Breast epithelium (tissue), 4 donors: ENCODE measurements at places on chromosomes 5 and 9.

- no peak for DNase-seq
Measured at GRCh38 chr5:124252191-124252638, 494.2 kb downstream of the ZNF608 start.

- DNase-seq, result no peak
Measured at GRCh38 chr5:134540747-134541733, 15.6 kb downstream of the JADE2 start.

DNA sequence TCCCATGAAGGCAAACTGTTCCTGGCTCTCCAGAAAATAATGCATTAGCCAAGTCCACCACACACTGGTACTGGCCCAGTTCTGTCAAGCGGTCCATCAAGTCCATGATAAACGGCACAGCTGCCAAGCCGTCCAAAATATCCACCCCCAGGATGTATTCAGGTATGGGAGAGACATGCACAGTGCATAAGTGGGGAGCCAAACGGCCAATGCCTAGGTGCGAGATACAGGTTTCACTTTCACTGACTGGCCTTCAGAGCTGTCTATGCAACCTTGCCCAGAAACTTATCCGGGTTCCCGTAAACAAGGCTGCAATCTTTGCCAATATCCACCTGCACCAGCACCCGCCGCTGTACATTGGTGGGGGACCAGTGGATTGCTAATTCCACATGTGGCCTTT lies 795.8 kb downstream of the EFNA5 start:
- DNase-seq, result no peak

- DNase-seq, result no peak
Measured at GRCh38 chr5:131745703-131746102, 51.1 kb downstream of the FNIP1 start.

DNA sequence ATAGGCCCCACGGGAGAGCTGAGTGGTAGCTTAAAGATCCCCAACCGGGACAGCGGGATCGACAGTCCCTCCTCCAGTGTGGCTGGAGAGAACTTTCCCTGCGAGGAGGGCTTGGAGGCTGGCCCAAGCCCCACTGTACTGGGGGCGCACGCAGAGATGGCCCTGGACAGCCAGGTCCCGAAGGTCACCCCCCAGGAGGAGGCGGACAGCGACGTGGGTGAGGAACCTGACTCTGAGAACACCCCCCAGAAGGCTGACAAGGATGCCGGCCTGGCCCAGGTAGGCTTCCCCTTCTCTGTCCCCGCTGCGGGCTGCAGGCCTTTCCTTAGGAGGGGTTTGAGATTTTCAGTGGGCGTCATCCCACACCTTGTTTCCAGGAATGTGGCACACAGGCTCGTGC lies 29.1 kb downstream of the FGD3 start:
- no peak for DNase-seq

DNA sequence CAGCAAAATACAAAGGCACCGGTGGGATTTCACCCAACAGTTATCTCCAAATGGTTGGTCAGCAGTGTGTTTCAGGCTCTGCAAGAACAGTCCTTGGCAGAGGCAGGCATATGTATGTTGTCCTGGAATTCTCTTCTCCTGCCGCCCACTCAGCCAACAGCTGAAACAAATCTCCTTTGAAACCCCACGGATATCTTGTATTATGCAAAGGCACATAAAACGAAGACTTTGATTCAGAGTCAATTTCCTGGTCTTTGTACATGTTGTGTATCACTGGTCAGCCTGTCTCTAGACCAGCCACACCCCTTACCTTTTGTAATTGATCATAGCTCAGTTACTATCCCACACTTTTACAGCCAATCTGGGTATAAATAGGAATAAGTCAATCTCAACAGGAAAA lies 29.2 kb downstream of the FREM1 start:
- DNase-seq, result no peak

GRCh38 chr5:135735831-135736230 lies 98.6 kb upstream of the SLC25A48 start:
- no peak for DNase-seq

- no peak for DNase-seq
Measured at GRCh38 chr9:129242971-129243561, 65.0 kb upstream of the IER5L start.

DNA sequence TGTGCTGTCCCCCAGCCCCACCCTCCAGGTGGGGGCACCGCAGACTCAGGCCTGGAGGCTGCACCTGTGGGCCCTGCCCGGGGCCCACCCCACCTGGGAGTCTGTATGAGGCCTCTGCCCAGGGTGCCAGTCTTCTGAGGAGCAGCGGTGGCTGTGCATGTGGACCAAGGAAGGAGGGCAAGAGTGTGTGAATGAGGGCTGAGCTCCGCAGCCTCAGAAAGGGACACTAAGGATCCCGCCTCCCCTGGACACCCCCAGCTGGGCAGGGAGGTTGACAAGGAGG lies 19.1 kb downstream of the FGD3 start:
- peak; percentile 46 for DNase-seq

DNA sequence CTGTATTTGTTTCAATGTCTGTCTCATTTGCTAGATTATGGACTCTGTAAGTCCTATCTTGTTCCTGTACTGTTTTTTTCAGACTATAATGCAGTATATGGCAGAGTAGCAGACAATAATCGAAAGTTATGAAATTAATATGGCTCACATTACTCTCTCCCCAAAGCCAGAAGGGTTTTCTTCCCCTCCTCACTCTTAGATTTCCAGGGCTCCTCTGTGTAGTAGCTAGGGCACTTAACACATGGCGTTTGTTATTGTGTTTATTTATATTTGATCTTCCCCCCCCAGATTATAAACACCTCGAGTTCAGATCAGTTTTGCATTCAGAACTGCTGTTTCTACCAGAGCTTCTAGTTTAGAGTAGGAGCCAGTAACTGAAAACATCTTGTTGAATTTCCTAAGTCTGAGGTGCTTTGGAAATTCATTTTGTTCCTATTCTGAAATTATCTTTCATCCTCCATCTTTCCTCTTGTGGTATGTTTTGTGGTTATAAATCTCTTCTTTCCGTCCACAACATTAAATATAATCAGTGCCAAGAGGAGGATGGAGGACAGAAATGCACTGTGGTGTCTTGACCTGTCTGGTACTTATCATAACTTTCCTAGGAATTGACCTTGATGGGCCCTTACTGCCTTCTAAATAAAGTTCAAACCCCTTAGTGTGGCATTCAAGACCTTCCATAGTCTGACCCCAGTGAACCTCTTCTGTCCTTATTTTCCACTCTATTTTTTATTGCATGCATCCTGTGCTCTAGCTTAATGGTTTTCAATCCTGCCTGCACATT lies 27.0 kb downstream of the TLE4 start:
- DNase-seq, result no peak

- no peak for DNase-seq
Measured at GRCh38 chr9:100088202-100088601, 10.6 kb downstream of the ERP44 start.

DNA sequence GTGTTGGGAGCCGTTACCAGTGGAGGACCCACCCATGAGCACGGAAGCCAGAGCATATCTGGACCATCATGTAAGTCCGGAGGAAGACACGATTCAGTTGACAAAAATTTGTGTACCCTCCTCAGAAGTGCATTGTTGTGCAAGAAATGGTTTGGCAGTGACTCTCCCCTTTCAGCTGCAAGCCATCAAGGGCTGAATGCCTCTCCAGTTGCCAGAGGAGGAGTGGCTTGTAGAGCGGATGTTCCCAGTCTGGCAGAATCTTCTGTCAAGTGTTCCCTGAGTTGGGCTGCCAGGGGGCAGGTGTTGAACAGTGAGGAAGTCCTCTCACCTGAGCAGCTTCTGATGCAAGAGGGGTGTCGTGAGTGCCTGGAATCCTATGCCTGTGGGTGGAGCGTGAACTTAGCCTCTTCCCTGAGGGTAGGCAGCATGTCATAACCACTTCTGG lies 27.6 kb upstream of the CDKN2AIPNL start:
- DNase-seq, result peak; percentile 98

GRCh38 chr9:130333041-130333711 lies 67.6 kb downstream of the HMCN2 start:
- DNase-seq, result no peak

GRCh38 chr9:127720031-127720864 lies 4.4 kb downstream of the TTC16 start:
- no peak for DNase-seq

DNA sequence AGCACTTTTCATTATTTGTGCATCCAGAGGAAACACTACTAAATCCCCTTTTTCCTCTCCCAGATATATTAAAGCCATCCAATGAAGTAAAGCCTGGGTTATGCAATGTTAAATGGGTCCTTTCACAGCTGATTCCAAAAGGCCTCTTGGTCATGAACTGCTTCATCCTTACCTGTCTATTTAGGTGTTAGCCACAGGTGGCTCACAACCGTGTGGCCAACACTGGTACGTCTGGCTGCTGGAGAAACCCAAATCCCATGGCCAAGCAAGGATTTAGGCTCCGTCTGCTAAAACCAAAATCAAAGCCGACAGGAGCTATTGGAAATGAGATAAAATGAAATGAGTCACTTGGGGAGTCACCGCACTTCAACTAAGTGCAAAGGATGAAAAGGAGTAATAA lies 193.9 kb downstream of the ADCY2 start:
- DNase-seq, result no peak

DNA sequence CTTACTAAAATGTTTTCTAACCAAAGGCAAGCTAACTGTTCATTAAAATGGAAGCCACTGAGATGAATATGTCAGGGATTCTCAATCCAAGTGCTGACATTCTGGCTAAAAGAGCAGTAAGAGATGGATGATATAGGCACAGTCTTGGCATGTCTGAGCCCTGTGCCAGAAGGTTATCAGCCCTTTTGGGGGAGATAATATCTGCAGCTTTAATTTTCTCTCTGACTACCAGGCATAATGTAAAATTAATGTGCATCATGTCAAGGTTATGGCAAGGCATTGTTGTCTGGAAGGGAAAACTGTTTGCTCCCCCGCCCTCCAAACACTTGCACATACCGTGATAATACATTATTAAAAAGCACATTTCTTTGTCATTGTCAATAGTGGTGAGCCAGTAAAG lies 609.8 kb downstream of the ZNF608 start:
- no peak for DNase-seq

DNA sequence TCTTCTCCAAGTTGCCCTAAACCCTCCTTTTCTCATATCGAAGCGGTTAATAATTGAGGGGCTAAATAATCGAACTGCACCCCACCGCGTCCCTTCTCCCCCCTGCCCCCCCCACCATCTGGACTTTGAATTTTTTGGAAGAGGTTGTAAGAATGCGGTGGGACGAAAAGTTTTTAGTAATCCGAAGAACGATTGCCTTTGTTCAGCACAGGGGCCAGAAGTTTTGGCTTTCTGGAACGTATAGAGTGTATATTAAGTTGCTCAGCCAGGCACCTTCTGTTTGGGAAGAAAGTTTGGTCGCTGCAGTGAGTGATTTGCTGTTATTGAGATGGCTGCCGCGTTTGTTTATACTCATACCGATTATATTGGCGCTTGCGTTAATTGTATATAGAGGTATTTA lies 518 bp downstream of the ERBIN start:
- DNase-seq, result no peak

DNA sequence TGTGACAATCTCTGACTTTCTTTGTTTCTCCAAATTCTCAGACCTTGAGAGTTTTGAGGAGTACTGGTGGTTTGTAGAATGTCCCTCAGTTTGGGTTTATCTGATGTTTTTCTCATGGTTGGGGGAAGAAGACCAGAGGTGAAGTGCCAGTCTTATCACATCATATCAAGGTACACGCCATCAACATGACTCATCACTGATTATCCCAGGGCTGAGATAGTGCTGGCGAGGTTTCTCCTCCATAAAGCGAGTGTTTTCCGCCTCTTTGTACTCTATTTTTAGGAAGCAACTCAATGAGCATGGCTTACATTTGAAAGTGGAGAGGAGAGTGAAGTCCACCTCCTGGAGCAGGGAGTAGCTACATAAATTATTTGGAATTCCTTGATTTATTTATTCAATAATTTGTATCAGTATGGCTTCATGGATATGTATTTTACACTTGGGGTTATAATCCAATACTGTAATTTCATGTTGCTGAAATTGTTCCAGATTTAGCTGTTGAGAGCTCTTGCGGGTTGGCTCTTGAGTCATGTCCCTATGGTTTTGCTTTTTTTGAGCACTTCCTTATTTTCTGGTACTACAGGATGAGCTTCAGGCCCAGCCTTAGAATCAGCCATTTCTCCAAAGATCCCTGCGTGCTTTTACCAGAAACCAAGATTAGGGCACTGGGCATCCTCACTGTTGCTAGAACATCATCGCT lies 23.9 kb downstream of the DCANP1 start:
- DNase-seq, result no peak

DNA sequence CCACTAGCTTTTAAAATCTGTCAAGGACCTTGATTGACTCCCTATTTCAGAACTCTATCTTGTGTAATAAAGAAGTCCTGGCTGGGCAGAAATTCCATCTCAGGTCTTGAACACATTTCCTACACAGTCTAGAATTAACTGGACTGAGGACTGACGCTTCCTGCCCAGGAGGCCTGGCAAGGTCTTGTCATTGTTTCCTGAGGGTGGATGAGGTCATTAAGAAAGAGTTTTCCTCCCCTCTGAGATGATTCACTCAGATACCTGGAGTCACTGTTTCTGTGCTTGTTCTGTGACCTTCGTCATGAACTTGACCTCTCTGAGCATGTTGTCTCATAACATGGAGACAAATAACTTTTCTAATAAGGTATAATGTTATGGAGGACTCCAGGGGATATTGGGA lies 10.0 kb downstream of the MTAP start:
- DNase-seq, result no peak

GRCh38 chr5:151094852-151095245 lies 14.0 kb upstream of the TNIP1 start:
- DNase-seq, result no peak

DNA sequence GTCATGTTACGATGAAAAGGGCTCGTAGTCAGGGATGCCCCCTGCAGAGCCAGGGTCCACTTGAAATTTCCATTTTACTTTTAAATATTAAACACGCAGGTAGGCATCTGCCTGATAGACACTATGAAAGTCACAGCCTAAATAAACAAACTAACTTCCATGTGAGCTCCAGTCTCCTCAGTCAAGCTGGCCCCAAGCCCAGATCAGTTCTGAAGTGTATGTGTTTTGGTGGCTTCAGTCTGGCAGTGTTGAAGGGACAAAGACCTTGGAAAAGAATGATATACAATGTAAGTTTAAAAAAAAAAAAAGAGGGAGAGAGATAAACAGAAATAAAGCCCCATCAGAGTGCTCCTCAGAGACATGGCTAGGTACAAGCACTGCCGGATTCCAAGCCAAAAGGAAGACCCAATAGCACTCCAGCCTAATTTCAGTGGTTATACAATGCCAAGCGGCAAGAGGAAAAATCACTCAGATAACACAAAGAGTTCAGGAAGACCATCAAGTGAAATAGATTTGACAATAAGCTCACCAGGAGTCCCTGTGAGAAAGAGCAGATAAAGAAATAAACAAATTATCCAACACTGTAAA lies 181.0 kb downstream of the BNC2 start:
- no peak for DNase-seq
